ENCODE measurements at places on chromosomes 5 and 9.

DNA sequence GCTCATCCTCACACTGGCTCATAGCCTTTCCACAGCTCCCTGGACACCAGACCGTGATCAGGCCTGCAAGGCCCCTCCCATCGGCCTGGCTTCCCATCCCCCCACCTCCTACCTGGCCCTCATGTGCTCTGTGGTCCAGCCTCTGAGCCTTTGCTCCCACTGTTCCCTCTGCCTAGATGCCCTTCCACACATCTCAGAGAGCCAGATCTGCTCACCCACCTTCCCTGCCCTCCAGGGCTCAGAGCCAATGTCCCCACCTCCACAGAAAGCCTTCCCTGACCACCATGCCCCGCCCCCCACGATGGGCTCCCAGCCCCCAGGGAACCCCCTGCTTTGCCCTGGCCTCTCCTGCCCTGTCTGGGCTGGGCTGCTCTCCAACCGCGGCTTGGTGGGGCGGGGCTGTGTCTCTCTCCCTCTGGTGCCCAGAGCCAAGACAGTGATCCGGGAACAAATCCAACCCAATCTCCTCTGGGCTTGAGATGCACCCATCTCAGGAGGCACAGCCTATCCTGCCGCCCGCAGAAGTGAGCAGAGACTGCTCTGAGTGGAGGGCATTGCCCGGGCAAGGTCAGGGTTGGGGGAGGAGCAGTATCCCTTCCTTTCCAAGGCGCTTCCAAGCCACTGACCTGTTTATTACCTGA is 1.6 kb downstream of the NINJ1 start:
- DNase-seq: no peak

GRCh38 chr5:4857761-4858160 is 282.4 kb upstream of the ADAMTS16 start:
- DNase-seq: no peak

DNA sequence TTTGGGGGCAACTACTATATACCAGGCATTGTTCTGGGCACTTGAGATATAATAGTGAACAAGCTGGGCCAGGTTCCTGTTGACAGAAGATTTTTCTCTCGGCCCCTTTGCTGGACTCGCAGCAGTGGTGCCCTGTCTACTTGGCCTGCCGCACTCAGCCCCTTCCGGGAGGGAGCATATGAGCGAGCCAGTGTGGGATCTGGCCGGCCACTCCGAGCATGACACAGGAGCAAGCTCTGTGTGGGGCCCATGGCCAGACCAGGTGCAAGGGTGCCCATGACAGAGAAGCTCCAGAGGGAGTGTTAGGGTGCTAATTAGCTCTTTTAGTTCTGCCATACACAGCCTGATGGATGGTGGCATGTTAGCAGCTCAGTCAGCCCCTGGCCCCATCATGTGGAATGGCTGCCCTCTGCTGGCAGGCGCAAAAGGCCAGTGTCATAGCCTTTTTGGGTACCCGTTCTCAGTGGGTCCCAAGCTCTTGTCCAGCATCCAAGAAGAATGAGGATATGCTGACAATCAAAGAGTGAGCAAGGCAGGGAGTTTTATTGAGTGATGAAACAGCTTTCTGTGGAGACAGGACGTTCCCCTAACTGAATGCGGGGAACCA is 9.3 kb upstream of the KIF4B start:
- no peak for DNase-seq

DNA sequence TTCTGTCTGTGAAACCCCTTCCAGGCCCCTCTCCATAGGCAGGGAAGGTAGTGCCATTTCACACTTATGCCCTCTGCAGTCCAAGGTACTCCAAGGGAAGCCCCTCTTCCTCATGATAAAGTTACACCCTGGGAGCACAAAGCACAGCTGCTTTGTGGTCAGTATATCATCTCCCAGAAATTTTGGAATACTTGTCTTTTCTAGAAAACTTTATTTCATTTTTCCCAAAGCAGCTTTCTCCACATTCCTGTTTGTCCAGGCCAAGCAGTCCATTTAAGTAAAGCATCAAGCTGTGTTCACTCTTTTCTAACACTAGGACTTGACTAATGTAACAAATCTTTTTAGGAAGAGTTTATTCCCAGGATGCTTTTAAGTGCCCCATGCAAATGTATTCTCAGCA is 371.8 kb upstream of the RGMB start:
- DNase-seq: no peak

- DNase-seq: no peak
These were observed 391.3 kb downstream of the SLCO4C1 start for GRCh38 chr5:101904736-101905135.

DNA sequence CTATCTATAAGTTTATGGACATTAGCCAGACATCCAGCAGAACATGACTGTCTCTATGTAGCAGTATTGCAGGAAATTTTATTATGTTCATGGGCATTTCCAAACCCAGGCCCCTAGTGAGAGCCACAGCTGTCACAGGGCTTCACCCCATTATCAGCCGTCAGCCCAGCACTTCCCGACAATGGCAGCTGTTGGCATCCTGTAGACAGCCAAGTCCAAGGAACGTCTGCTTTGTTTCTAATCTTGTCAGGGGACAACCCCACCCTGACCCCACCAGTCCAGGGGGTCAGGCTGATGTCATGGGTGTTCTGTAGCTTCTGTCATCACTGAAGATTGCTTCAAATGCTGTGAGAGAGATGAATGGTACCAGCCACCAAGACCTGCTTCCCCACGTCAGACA is 565.3 kb upstream of the BRINP1 start:
- DNase-seq: no peak
